ENCODE measurements at places on chromosomes 12 and 14. TPM values are rescaled to one million over a fixed set of nuclear protein-coding genes. Genes with fewer than 3 reads are reported as not detected.

G2E3 gene
- total RNA-seq, result 22.4 TPM

MYO1H gene
- not detected for total RNA-seq

DNA sequence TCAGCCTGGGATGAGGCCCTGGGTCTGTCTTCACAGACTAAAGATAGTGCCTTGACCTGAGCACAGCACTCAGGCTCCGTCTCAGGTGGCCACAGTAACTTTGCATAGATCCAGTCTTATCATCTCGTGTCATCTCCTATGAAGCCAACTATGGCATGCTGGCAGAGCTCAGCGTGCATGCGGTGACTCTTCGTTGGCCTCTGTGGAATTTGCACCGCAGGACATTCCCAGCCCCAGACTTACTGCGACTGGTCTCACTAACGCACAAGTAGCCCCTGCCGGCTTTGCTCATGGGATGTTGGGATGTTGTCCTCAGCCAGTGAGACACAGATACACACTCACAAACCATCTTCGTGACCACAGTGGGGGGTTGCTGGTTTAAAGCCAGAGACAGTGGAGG lies 199.6 kb downstream of the CHST11 start:
- no peak for DNase-seq

- no peak for DNase-seq
Observed at GRCh38 chr12:21453312-21453852, 15.9 kb downstream of the PYROXD1 start.

All from astrocyte (in vitro differentiated cells and primary cell).